ENCODE measurements at places on chromosomes 13 and 19. TPM values are rescaled to one million over a fixed set of nuclear protein-coding genes. Genes with fewer than 3 reads are reported as not detected.
A peak's percentile ranks its signal among the peaks of the same experiment; 100 is the strongest.

GRCh38 chr19:16113727-16114126 lies 2.0 kb downstream of the RAB8A start:
- peaks cover 60% of the 10 kb centered on the region for H3K4me1 ChIP-seq
- DNase-seq: no peak

GRCh38 chr13:23268441-23268840 lies 87.7 kb downstream of the SGCG start:
- DNase-seq: no peak
- no peak overlapping the region for H3K4me3 ChIP-seq
- no peaks in the 10 kb centered on the region for H3K36me3 ChIP-seq
- H3K4me1 ChIP-seq: no peaks in the 10 kb centered on the region
- H3K27ac ChIP-seq: no peak overlapping the region
- H3K27me3 ChIP-seq: peaks cover 3% of the 10 kb centered on the region

Gene BST2
- polyA plus RNA-seq: 383 TPM

Gene ZNF285
- polyA plus RNA-seq: 1.6 TPM

Gene GPC6
- polyA plus RNA-seq: not detected

- no peaks in the 10 kb centered on the region for H3K27me3 ChIP-seq
- no peak overlapping the region for H3K4me3 ChIP-seq
- no peaks in the 10 kb centered on the region for H3K4me1 ChIP-seq
- H3K36me3 ChIP-seq: no peaks in the 10 kb centered on the region
- no peak for DNase-seq
- no peak overlapping the region for H3K27ac ChIP-seq
Observed at GRCh38 chr19:4033028-4033956, 25.8 kb downstream of the PIAS4 start.

Gene CBY2
- not detected for polyA plus RNA-seq

GRCh38 chr13:101979825-101980224 lies 422.0 kb downstream of the FGF14 start:
- H3K36me3 ChIP-seq: no peaks in the 10 kb centered on the region
- no peak for DNase-seq
- no peak overlapping the region for H3K4me3 ChIP-seq
- no peaks in the 10 kb centered on the region for H3K27me3 ChIP-seq

Gene CEACAM16
- not detected for polyA plus RNA-seq

Gene COL4A1
- polyA plus RNA-seq: not detected

Gene ZNF575
- polyA plus RNA-seq: 3.5 TPM

DNA sequence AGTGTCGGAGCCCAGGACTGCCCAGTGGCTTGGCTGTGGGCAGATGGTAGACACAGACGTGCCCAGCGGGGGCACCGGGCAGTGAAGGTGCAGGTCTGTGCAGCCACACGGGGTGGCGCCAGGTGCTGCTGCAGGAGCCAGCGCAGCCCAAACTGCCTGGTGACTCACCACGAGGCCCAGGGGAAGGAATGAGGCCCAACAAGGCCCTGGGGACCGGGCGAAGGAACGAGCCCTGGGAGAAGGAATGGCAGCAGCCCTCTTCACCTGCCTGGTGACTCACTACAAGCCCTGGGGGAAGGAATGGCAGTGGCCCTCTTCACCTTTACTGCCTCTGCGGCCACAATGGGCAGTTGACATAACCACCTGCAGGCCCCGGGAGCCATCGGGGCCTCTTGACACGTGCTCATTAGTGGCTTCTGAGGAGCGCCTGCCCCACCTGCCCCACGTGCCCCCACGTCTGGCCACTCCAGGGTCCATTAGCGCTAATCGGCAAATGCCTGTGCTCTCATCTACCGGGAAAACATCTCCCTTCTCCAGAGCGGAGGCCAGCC lies 9.3 kb downstream of the MED16 start:
- peaks cover 5% of the 10 kb centered on the region for H3K27me3 ChIP-seq
- no peak for DNase-seq
- no peak overlapping the region for H3K27ac ChIP-seq
- peaks cover 7% of the 10 kb centered on the region for H3K36me3 ChIP-seq
- no peak overlapping the region for H3K4me3 ChIP-seq
- H3K4me1 ChIP-seq: no peaks in the 10 kb centered on the region

DNA sequence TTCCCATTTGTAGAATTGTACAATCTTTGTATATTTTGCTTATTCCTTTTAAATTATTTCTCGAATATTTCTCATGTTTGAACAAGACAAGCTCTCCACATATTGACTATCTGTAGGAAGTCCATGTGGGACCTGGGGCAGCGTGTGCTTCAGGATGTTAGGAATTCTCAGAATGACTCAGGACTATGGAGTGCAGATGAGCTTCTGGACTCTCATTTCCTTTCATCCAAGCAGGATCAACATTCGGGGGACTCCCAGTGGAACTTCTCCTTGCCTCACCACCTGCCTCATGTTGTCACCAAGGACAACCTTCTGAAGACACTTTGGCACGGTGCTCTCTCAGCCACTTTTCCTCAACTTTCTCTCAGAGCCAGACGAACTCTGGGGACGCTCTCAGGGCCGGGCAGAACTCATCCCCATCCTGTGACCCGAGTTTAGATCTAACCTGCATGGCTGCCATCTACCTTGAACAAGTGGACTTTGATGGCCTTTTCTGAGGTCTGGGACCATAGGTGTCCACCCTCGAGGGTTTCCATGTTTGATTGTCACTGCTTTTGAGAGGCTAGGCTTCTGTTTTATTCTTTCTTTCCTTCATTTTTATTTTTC lies 441.7 kb downstream of the IRS2 start:
- no peak for DNase-seq
- no peak overlapping the region for H3K4me3 ChIP-seq
- no peaks in the 10 kb centered on the region for H3K4me1 ChIP-seq
- H3K27ac ChIP-seq: no peak overlapping the region
- no peaks in the 10 kb centered on the region for H3K36me3 ChIP-seq

- no peaks in the 10 kb centered on the region for H3K36me3 ChIP-seq
- no peak overlapping the region for H3K4me3 ChIP-seq
- H3K27me3 ChIP-seq: peaks cover 4% of the 10 kb centered on the region
Observed at GRCh38 chr13:28794396-28794795, 25.7 kb upstream of the MTUS2 start.

GRCh38 chr19:5182751-5183150 lies 157.9 kb downstream of the PTPRS start:
- DNase-seq: no peak
- no peak overlapping the region for H3K27ac ChIP-seq
- no peaks in the 10 kb centered on the region for H3K4me1 ChIP-seq
- no peaks in the 10 kb centered on the region for H3K36me3 ChIP-seq

Gene PSG11
- polyA plus RNA-seq: not detected

- H3K36me3 ChIP-seq: peaks cover 7% of the 10 kb centered on the region
- H3K27me3 ChIP-seq: no peaks in the 10 kb centered on the region
- H3K27ac ChIP-seq: peak overlapping the region; percentile 68
- no peak overlapping the region for H3K4me3 ChIP-seq
- no peak for DNase-seq
Observed at GRCh38 chr19:8248348-8249328, 39.5 kb downstream of the CERS4 start.

Gene ANGPTL8
- not detected for polyA plus RNA-seq

DNA sequence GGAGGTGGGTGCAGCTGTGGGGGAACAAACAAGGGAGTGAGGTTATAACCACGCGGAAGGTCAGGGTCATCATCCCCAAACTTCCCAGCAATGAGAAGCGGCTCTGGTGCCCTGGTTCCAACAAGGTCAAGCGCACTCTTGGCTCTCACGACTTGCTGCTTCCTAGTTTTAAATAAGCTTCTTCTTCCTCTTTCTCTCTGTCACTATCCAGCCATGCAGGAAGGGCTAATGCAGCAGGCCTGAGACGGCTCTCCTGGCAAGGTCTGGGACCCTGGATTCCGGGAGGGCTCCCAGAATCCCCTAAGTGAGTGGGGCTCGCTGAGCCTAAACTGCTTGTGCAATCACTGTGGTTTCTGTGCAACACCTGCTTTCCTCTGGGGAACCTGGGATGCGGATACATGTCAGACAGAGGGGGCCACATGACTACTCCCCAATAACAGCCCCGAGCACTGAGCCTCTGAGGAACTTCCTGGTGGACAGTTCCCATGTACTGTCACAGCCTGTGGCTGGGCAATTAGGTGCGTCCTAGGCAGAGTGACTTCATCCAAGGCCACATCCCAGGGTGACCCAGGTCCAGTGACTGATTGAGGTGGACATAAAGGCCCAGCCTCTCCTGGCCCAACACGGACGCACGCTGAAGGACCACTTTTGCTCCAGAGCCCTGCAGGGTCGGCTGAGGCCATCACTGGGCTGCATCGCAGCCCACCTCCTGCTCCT lies 24.2 kb downstream of the VRK3 start:
- no peaks in the 10 kb centered on the region for H3K27me3 ChIP-seq
- H3K36me3 ChIP-seq: peaks cover 37% of the 10 kb centered on the region
- peaks cover 50% of the 10 kb centered on the region for H3K4me1 ChIP-seq
- no peak overlapping the region for H3K4me3 ChIP-seq

DNA sequence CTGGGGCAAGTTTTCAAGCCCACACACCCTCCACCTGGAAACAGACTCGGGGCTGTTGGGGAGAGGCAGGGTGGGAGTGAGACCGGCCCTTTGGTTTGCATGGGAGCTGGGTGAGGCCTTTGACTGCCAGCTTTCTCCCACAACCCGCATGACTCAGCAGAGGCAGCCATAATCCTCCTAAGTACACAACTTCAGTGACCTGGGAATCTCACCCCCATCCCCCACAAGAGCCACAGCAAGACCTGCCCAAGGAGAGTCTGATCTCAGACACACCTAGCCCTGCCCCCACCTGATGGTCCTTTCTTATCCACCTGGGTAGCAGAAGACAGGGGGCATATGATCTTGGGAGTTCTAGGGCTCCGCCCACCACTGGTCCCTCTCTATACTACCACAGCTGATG lies 1615.4 kb downstream of the EFNB2 start:
- H3K36me3 ChIP-seq: peaks cover 13% of the 10 kb centered on the region
- H3K27ac ChIP-seq: no peak overlapping the region
- H3K4me1 ChIP-seq: peaks cover 2% of the 10 kb centered on the region
- H3K4me3 ChIP-seq: no peak overlapping the region

GRCh38 chr13:20258963-20259288 lies 26.8 kb upstream of the GJB6 start:
- H3K27me3 ChIP-seq: no peaks in the 10 kb centered on the region
- H3K4me3 ChIP-seq: no peak overlapping the region
- H3K27ac ChIP-seq: no peak overlapping the region
- DNase-seq: no peak
- no peaks in the 10 kb centered on the region for H3K4me1 ChIP-seq

- H3K27ac ChIP-seq: no peak overlapping the region
- H3K4me1 ChIP-seq: no peaks in the 10 kb centered on the region
- peaks cover 1% of the 10 kb centered on the region for H3K27me3 ChIP-seq
Observed at GRCh38 chr13:81540777-81541176, 1199.9 kb upstream of the SPRY2 start.

- H3K36me3 ChIP-seq: no peaks in the 10 kb centered on the region
- no peak overlapping the region for H3K4me3 ChIP-seq
- DNase-seq: no peak
- H3K27ac ChIP-seq: no peak overlapping the region
- H3K27me3 ChIP-seq: peaks cover 3% of the 10 kb centered on the region
- H3K4me1 ChIP-seq: no peaks in the 10 kb centered on the region
Observed at GRCh38 chr13:110236831-110237261, 70.1 kb downstream of the COL4A1 start.

- no peak for DNase-seq
- H3K4me1 ChIP-seq: no peaks in the 10 kb centered on the region
- H3K27ac ChIP-seq: no peak overlapping the region
- no peak overlapping the region for H3K4me3 ChIP-seq
- H3K27me3 ChIP-seq: peaks cover 7% of the 10 kb centered on the region
Observed at GRCh38 chr13:109205315-109205714, 575.9 kb downstream of the MYO16 start.

DNA sequence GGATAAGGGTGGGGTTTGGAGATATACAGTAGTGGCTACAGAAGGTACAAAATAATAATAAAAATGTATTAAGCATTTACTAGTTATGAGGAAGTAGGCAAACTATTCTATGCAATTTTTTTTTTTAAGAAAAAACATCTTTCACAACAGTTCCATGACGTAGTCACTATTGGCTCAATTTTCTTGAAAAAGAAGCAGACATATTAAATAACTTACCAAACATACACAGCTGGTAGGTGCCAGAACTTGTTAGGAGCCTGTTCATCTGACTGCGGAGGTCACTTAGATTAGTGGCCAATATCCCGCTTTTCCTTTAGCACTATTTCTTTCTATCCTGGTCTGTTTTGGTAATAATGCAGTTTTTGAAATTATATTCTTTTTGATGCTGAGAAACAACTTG lies 593.5 kb downstream of the KCTD12 start:
- no peaks in the 10 kb centered on the region for H3K36me3 ChIP-seq
- DNase-seq: no peak
- H3K27me3 ChIP-seq: peaks cover 2% of the 10 kb centered on the region
- no peak overlapping the region for H3K27ac ChIP-seq

Gene SLC15A1
- not detected for polyA plus RNA-seq

- no peak overlapping the region for H3K27ac ChIP-seq
- peaks cover 18% of the 10 kb centered on the region for H3K27me3 ChIP-seq
- H3K4me3 ChIP-seq: peak overlapping the region; percentile 69
- H3K36me3 ChIP-seq: no peaks in the 10 kb centered on the region
Observed at GRCh38 chr13:39603424-39603947, 493 bp upstream of the LHFPL6 start.

Gene MOB3A
- 160 TPM for polyA plus RNA-seq

DNA sequence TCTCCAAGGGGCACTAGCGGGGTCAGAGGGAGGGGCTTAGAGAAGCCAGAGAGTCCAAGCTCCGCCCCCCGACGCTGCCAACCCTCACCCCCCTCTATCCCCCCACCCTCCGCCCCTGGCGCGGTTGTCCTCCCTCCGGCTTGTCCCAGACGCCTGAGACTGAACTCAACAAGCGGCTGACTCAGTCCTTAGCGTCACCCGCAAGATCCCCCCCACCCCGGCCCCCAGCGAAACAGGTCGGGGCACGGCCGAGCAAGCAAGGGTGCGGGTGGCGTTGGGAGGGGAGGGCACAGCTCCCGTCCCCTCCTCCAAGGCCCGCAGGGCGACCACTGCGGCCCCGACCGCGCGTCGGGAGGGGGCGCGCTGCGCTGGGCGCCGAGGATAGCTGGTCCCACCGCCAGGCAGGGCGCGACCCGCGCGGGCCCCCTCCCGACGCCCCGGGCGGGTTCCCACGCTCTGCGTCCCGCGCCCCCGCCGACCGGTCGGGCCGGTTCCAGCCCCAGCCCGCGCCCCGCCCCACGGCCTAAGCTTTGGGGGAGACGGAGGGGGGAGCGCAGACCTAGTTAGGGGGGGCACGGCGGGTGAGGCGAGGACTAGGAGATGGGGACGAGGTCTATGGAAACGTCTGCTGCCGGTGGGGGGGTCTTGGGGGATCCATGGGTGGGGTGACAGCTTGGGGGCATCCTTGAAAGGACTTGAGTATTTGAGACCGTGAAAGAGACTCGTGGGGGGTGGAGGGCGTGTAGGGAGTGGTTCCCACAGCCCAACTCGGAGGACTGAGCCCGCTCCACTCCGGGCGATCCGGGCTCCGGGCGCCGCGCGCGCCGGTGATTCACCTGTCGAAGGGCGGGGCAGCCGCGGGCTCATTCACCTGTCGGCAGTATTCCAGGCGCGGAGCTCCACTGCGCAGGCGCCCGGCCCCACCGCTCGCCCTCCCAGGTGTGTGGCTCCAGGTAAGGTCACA lies 5.1 kb downstream of the NOTCH3 start:
- peaks cover 17% of the 10 kb centered on the region for H3K4me1 ChIP-seq
- no peak overlapping the region for H3K4me3 ChIP-seq
- H3K36me3 ChIP-seq: no peaks in the 10 kb centered on the region
- peaks cover 17% of the 10 kb centered on the region for H3K27me3 ChIP-seq
- H3K27ac ChIP-seq: no peak overlapping the region
- DNase-seq: no peak

Gene ATP8A2
- polyA plus RNA-seq: 0.38 TPM

- no peaks in the 10 kb centered on the region for H3K36me3 ChIP-seq
- DNase-seq: no peak
- no peak overlapping the region for H3K4me3 ChIP-seq
Observed at GRCh38 chr19:28578786-28579505, 634.0 kb downstream of the UQCRFS1 start.

Gene NFIX
- polyA plus RNA-seq: not detected

Measured in immature natural killer cell (primary cell).